Right lobe of liver (tissue), 6 donors: ENCODE measurements at places on chromosomes 1 and 21. TPM values are rescaled to one million over a fixed set of nuclear protein-coding genes. Genes with fewer than 3 reads are reported as not detected.

DNA sequence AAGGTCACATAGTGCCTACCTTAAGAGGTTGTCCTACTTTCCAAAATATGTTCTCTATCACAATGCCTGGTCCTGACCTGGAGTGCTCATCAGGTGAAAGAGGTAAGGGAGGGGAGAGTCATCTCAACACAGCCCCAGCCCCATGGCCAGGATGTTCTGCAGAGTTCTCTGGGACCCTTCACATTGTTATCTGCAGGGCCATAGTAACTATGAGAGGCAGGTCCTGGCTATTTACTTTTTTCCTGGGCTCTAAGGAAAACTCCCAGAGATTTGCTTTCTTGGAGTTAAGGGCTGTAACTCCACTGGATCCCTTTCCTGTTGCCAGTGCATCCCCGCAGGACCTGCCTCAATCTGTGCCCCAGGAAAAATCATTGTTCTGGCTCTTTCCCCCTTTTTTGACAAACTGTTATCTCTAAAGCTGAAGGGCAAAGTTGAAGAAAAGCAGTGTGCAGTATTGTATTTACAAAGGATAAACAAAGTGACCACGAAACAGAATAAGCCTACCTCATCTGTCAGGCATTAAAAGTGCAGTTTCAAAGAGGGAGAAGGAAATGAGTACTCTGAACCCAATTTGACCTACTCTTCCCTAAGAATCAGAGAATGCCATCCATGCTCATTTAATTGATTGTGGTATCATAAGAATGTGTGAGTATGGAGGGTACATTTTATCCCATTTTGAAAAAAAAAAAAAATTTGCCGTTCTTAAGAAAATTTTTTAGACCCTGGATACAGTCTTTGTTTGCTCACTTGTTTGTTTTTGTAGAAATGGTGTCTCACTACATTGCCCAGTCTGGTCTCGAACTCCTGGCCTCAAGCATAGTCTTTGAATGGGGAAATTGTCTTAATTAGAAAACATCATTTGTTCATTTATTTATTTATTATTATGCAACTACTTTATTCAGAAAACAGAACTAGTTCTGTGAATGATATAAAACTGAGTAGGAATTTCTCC is 149.6 kb downstream of the RHOU start:
- no peak overlapping the region for H3K27ac ChIP-seq
- H3K27me3 ChIP-seq = no peaks in the 10 kb centered on the region
- no peaks in the 10 kb centered on the region for H3K36me3 ChIP-seq
- H3K4me3 ChIP-seq = no peak overlapping the region

DNA sequence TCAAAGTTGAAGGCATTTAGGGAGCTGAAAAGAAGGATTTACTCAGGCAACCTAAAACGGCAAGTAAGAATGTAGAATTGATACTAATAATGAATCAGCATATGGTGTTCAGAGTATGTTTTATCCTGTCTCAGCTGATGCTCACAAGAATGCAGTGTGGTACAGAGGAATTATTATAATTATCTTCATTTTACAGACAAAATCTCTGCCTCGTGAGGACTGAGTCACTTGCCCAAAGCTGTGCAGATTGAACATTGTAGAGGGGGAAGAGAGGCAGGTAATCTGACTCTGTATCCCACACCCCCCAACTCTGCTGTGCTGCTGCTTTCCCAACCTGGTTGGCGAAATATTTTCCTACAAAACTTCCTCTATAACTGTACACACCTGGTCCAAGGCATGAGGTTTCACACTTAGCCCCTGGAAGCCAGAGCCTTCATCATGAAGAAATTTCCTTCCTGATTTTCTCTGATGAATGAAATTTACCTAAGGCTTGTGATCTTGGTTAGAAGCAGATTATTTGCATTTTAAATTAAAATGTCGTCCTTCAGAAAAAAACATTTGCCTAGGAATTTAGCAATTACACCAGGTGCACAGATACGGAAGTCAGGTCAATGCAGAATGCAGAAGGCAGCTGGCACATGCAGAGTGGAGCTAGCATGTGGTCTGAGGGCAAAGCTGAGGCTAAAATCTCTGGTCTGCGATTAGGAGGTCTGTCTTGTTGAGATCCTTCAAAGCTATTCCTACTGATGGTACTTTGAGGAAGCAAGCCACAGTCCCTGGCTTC is 52.8 kb downstream of the DPT start:
- H3K27me3 ChIP-seq = no peaks in the 10 kb centered on the region
- no peak for DNase-seq
- H3K27ac ChIP-seq = no peak overlapping the region
- H3K36me3 ChIP-seq = no peaks in the 10 kb centered on the region
- no peak overlapping the region for H3K4me3 ChIP-seq

DPH2 gene
- total RNA-seq = 12.8 TPM

GRCh38 chr1:6996866-6997265 is 211.6 kb downstream of the CAMTA1 start:
- H3K27ac ChIP-seq = no peak overlapping the region
- H3K4me3 ChIP-seq = no peak overlapping the region
- H3K4me1 ChIP-seq = no peaks in the 10 kb centered on the region

DNA sequence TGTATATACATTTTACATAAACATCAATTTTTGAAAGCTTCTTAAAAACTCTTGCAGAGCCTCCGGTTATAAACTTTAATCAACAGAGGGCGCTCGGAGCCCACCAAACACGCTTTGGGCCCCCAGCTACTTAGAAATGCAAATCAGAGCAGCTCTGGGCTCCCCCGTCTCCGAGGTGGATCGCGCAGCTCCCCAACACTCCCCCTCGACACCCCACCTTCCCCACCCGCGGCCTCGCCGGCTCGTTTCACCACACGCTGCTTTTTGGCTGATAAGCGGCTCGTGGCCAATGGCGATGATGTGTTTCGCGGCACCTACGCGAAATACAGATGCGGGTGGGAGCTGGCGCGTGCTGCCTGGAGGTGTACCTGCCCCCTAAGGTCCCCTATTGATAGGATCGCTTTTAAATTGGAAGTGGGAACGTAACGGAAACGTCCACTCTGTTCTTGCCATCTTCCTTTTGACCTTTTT is 1.7 kb upstream of the KIF26B start:
- no peaks in the 10 kb centered on the region for H3K36me3 ChIP-seq
- peaks cover 22% of the 10 kb centered on the region for H3K4me1 ChIP-seq
- peak; percentile 44 for DNase-seq
- H3K27me3 ChIP-seq = no peaks in the 10 kb centered on the region
- H3K27ac ChIP-seq = no peak overlapping the region
- H3K4me3 ChIP-seq = peak overlapping the region; percentile 55

- no peak for DNase-seq
- no peaks in the 10 kb centered on the region for H3K36me3 ChIP-seq
- no peaks in the 10 kb centered on the region for H3K27me3 ChIP-seq
- no peaks in the 10 kb centered on the region for H3K4me1 ChIP-seq
- no peak overlapping the region for H3K27ac ChIP-seq
Measured at GRCh38 chr1:93777255-93777654, 95.6 kb upstream of the BCAR3 start.

- DNase-seq = peak; percentile 71
- H3K36me3 ChIP-seq = no peaks in the 10 kb centered on the region
- no peaks in the 10 kb centered on the region for H3K27me3 ChIP-seq
- H3K4me3 ChIP-seq = no peak overlapping the region
- H3K4me1 ChIP-seq = no peaks in the 10 kb centered on the region
- H3K27ac ChIP-seq = no peak overlapping the region
Measured at GRCh38 chr1:223188618-223189356, 45.7 kb upstream of the TLR5 start.

DNA sequence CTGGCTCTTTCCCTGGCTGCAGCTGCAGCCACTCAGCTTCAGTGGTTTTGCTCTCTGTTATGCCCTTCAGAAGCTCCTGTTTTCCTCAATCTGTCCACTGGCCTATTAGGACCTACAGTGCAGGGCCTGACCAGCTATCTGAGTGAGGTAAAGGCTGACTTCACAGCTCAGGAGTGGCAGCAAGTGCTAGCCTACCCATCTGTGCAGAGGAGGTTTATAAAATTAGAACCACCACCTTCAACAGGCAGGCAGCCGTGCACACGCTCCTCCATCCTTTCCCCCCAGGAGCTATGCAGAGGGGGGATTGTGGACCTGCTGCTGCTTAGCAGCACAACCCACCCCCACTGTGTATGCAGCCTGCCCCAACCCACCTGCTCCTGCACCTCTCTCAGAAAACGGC is 8.3 kb downstream of the ADAR start:
- H3K27ac ChIP-seq = no peak overlapping the region
- no peaks in the 10 kb centered on the region for H3K36me3 ChIP-seq
- H3K4me3 ChIP-seq = no peak overlapping the region
- peaks cover under 1% of the 10 kb centered on the region for H3K4me1 ChIP-seq
- H3K27me3 ChIP-seq = no peaks in the 10 kb centered on the region

GRCh38 chr1:52032785-52033131 is 852 bp downstream of the KTI12 start:
- peaks cover 56% of the 10 kb centered on the region for H3K4me1 ChIP-seq
- H3K4me3 ChIP-seq = peak overlapping the region; percentile 83
- peak overlapping the region; percentile 82 for H3K27ac ChIP-seq
- DNase-seq = peak; percentile 47

DNA sequence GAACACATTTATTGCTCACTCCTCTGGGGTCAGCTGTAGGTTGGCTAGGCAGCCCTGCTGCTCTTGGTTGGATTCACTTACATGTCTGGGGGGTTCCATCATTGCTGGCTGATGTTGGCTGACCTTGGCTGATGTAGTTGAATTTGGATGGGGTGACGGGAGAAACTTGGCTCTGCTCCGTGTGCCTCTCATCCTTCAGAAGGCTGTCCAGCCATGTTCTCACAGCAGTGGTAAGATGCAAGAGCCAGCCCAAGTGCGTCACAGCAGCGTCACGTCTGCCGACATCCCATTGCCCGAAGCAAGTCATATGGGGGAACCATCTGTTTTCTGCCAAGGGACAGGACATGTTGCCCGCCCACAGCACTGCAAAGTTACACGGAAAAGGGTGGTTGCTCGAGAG is 613.5 kb downstream of the MATN1 start:
- no peaks in the 10 kb centered on the region for H3K4me1 ChIP-seq
- DNase-seq = no peak
- no peak overlapping the region for H3K27ac ChIP-seq
- H3K4me3 ChIP-seq = no peak overlapping the region
- H3K27me3 ChIP-seq = no peaks in the 10 kb centered on the region

DNA sequence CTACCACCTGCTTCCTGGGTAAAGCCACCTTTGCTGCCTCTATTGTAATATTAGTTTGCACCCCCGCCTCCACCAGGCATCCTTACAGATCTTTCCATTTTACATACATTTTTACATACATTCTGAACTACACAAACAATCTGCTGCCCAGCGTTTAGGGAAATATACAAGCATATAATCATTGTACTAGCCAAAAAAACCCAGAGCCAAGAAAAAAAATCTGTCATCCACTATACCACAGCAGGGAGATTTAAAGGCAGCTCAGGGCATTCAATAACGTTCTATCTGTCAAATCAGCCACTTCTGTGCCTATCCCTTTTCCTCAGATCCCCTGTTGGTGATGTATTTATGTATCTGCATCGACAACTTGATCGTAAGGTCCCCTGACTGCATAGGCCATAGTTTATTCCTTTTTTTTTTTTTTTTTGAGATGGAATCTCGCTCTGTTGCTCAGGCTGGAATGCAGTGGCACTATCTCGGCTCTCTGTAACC is 43.0 kb downstream of the GNG12 start:
- H3K4me1 ChIP-seq = no peaks in the 10 kb centered on the region
- DNase-seq = no peak
- no peak overlapping the region for H3K4me3 ChIP-seq
- no peaks in the 10 kb centered on the region for H3K27me3 ChIP-seq
